Epithelial cell of esophagus (primary cell): ENCODE measurements at places on chromosomes 3 and 15.

GRCh38 chr15:62994439-62994838 is 48.1 kb upstream of the TPM1 start:
- no peak for DNase-seq

- no peak for DNase-seq
Measured at GRCh38 chr15:61138156-61138555, 90.9 kb downstream of the RORA start.

- no peak for DNase-seq
Measured at GRCh38 chr3:55286693-55287092, 200.4 kb downstream of the WNT5A start.

DNA sequence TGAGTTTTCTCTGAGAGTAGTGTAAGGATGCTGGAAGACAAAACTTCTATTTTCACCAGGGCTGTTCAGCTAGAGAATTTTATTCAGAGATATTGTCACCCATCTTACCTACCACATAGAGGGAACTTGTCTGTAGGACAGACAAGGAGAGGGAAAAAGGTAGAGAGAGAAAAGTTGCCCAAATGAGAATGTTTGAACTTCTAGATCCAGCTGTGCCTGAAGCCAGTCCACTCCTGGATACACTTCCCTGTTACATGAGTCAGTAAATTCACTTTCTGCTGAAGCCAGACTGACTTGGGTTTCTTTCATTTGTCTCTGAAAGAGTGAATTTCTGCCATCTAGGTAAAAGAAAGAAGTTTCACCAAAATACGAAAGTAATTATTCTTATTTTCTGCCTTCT is 27.2 kb upstream of the KCNMB3 start:
- DNase-seq: no peak

DNA sequence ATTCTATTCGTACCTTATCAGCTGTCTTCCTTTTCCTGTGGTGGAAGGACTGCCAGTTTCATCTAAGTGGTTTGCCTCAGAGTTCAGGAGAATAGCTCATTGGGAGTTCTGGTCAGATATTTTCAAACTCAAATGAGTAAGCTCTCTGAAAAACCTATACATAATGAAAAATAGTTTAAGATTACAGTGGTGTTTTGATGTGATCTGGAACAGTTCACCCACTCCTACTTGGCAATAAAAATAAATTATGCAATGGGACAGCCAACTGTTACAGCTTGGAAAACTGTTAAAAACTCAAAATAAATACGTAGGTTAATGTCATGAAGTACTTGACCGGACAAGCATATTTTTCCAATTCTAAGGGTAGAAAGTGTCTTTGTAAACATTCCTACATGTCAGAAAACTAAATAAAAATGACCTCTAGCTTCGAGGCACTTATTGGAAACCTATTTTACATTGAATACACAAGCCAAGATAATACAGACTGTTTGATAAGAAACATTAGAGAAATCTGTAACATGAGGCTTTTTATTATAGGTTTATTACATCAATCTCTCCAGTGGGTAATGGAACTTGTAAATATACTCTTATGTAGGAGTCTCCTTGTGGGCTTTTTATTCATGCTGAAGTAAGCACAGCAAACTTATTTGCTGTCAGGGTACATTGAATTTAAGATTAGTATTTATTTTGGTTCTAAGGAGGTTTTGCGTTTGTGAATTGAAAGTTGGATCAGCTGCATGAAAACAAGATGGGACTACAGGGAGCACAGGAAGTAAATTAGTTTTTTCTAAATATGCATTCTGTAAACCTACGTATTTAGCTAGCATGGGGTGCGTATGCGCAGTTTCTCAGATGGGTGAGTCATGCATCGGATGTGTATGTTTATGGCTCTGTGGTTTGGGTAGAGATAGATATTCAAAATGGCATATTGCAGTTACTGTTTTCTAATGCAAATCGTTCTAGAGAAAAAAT is 453.1 kb downstream of the IL5RA start:
- DNase-seq: no peak

DNA sequence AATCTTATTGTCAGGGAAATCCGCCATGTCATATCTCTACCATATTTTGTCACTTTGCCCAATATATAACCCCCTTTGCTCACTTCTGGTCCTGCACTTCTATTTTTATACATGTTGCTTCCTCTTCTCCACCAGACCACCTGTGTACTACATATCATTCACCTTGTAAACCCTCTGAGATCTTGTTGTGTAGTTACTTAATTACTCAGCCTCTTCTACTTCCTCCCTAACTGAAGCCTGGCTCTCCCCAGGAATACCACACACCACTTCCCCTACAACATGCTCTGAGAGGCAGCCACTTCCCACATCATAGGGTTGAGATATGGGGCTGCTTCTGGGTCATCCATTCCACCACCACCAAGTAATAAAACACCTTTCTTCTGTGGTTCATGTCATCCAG is 10.0 kb downstream of the HEXA start:
- DNase-seq: no peak

DNA sequence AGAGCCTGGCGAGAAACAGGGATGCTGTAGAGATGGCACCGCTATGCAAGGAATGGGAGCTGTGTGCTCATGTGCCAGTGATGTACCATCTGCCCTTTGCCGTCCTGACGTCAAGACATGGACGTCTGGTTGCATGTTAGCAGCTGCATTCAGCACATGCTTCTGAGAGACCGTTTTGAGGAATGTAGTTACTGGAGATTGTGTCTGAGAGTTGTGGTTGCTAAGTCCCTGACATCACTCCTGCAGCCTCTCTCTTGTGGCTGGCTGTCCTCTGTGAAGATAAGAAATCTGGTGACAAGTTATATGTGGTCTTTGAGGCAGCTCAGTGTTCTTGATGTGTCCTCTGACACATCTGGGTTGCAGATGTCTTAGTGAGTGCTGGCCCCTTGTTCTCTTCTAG is 165.1 kb downstream of the APBA2 start:
- no peak for DNase-seq

GRCh38 chr3:179695672-179696313 is 43.0 kb downstream of the USP13 start:
- no peak for DNase-seq

GRCh38 chr3:63876260-63876659 is 12.6 kb downstream of the ATXN7 start:
- DNase-seq: no peak

DNA sequence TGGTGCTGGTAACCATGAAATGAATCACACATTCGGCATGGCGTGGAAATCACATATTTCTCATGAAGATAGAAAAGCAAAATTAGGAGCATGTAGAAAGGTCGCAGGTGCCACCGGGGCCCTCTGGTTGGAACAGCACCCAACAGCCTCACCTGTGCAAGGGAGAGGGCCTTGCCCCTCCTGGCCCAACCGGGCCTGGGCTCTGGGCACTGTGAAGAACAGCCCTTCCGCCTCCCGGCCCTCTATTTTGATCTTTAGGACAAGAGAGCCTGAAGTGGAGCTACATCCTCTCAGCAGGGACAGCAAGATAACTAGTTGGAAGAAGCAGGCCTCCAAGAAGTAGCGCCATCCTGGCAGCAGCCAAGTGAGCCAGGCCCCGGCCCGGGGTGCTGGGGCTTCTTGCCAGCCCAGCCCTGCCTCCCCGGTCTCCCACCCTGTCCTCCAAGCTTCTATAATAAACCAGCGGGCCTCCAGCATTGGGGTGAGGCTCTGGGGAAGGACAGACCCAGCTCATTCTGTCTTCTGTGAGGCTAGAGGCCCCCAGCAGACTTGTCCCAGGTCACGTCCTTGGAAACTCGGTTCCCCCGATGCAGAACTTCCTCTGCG is 46.1 kb upstream of the FGD5 start:
- DNase-seq: no peak

GRCh38 chr3:190120269-190121060 is at the start of gene P3H2:
Gene P3H2, minus strand, starts transcription at chr3:190120897. Its CDS starts 166 bp downstream, at chr3:190120731.
- peak; percentile 92 for DNase-seq

DNA sequence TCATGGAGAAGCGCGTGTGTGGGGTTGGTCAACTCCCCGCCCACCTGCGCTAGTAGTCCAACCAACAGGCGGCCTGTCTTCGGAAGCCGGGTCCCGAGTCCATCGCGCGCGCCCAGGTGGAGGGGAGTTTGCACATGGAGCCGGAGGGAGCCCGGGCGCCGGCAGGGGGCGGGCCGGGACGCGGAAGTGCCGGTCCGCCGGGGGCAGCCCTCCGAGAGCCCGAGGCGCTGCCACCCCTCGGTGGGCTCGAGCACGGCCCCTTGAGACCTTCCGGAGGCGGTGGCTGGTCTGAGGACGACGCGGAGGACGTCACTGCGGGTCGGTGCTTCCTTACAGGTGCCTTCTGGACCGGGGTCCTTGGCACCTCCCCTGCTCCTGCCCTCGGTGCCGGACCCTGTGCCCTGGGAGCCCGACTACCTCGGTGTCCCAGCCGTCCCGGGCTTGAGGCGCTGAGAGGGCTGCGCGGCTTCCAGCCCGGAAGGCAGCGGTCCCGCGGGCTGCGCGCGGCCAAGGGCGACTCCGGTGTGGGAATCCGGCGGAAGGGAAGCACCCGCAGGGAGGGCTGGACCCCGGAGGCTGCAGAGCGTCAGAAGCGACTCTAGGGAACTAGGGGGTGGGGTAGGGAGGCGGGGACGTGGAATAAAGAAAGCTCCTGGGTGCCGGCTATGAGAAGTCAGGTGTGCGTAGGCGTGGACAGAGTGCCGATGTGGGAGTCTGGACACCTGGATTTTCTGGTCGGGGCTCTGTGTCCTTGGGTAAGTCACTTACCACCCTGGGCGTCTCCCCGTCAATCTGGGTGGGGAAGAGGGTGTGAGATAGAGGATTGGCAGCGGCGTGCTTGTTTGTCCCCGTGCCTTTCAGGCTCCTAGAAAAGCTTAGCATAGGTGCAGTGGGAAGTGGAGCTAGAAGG is 212.3 kb downstream of the FGF12 start:
- peak; percentile 23 for DNase-seq

DNA sequence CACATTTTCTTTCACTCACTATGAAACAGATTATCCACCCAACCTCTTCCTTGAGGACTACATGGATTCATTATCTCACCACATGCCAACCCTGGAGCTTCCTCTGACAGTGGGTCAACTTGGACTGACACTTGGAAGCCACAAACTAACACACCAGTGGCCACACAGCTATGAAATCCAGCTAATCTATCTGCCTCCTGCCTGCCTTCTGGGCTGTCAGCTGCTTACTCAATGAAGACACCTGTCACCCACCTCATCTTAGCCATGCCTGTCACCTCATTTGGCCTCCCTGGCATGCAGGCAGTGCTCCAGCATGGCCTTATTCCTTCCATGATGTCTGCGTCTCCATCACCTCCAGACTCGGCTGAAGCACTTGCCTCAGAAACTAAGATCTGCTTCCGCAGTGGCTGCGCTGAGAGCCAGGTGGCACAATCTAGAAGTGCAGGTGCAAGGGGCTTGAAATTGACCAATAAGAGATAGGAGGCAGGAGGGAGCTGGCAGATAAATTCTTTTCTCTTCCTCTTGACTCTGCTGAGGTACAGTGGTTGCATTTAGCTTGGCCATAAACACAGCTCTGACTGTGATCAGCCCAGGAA is 105.2 kb upstream of the RNF7 start:
- DNase-seq: no peak

DNA sequence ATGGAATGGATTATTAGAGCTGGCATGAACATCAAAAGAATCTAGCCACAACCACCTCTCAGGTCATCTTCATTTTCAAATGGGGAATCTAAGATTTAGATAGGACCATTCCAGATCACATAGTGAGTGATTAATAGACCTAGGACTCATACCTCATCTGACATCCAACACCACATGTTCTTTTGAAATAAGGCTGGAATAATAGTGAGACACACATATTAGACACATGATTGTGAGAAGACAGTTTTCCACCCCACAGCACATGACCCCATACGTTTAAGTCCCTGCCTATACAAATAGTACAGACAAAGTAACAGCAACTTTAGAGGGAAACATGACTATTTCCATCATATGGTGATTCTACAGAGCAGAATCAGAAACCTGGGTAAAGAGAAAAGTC is 344.7 kb upstream of the TPRG1 start:
- no peak for DNase-seq

GRCh38 chr3:115217678-115218451 is 70.8 kb upstream of the ZBTB20 start:
- DNase-seq: peak; percentile 73

DNA sequence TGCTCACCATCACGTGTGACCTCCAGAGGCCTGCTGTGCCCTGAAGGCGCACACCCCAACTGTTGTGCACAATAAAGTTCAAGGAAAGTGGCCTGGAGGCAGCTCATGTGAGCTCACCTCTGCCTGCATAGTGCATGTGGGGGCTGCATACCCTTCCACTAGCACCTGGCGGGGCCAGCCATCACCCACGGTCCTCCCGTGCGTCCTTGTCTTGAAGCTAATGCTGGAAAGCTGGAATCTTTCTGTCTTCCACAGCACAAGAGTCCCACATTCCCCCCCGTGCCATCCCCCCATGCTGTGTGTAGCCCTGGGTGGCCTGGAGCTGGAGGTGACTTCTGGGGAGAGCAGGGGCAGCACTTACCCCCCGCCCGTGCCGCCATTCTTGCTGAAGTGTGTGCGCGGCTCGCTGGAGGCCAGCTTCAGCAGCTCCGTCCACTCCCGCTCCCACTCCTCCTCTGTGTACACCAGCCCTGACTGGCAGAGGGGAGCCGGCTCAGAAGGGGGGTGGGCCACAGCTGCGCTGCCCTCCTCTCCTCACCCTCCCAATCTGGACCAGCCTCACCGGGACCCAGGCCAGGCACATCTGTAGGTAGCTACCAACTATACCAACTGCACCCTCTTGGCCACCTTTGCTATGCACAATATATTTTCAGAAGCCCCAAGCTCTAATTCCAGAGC is 199.5 kb downstream of the KLF13 start:
- DNase-seq: no peak

- no peak for DNase-seq
Measured at GRCh38 chr3:105862217-105862616, 6.6 kb downstream of the CBLB start.

DNA sequence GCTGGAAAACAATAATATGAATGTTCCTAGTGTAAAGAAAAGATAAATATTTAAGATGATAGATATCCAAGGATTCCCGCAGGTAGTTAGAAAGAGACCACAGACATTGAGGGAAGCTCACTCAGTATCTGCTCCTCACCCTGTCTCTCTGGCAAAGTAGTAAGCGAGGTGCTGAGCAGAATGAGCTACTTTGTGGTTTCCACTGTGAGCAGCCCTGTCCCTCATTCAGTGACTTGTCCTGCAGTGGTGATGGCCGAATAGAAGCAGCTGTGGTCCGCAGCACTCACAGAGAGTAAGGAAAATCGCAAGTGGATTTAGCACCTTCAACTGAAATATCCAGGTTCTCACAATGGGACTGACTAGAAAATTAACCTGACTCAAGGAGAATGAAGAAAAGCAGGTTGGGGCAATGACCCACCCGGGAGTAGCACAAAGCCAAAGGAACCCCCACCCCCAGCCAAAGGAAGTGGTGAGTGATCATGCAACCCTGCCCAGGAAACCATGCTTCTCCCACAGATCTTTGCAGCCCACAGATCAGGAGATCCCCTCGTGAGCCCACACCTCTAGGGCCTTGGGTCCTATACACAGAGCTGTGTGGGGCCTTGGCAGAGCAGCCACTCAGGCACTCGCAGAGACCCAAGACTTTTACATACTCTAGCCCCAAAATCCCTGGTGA is 21.8 kb upstream of the SLC25A38 start:
- peak; percentile 40 for DNase-seq

GRCh38 chr15:98791046-98791701 is 142.8 kb downstream of the IGF1R start:
- no peak for DNase-seq

GRCh38 chr3:186105543-186105942 is 3.3 kb downstream of the ETV5 start:
- no peak for DNase-seq

- peak; percentile 7 for DNase-seq
Measured at GRCh38 chr3:122219242-122219872, 35.9 kb downstream of the CASR start.

- DNase-seq: peak; percentile 70
Measured at GRCh38 chr3:9351709-9352126, 11.1 kb upstream of the THUMPD3 start.

GRCh38 chr3:105878061-105878460 is 9.2 kb upstream of the CBLB start:
- DNase-seq: no peak
